Chondrocyte (in vitro differentiated cells): ENCODE measurements at places on chromosomes 4 and X. TPM values are rescaled to one million over a fixed set of nuclear protein-coding genes. Genes with fewer than 3 reads are reported as not detected.

Gene SPANXB1
- not detected in 3 replicates for total RNA-seq

Gene NDUFB11
- total RNA-seq, result 60.7 to 65.4 TPM (median 60.8 TPM) in 3 replicates

DNA sequence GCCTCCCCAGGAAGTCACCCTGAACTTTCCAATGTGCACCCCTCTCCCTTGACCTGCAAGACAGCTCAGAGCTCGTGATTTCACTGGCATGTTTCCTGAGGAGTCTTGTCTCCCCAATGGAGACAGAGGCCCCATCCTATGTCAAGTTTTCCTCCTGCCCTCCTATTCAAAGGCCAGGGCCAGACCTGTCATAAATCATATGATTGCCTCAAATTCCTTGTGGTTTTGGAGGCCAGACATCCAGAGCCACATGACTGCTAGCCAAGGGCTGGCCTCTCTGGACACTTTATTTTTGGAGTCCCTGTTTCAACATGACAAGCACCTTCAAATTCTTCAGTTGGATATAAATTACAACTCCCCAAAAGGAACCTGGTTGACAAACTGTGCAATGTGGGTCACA is 76.0 kb upstream of the TFDP3 start:
- no peaks in the 10 kb centered on the region for H3K27me3 ChIP-seq
- DNase-seq, result no peak
- H3K27ac ChIP-seq, result peak overlapping the region; percentile 84
- H3K4me3 ChIP-seq, result no peak overlapping the region

DNA sequence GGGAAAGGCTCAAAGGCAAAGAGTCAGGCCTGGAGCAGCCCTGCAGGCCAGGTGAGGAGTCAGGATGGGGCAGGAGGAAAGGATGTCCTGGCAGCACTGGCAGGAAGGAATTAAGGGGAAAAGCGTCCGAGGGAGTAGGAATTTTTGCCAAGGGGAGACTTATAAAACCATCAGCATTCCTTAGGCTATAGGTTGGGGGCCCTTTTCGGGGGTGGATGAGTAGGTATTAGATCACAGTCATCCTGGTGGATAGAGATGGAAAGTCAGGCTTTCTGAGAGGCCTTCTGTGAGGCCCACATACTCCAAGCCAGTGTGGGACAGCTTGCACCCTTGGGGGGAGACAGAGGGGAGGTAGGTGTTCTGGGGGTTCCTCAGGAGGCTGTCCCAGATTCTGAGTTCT is 12.3 kb downstream of the STARD8 start:
- no peaks in the 10 kb centered on the region for H3K27me3 ChIP-seq
- DNase-seq, result no peak
- no peaks in the 10 kb centered on the region for H3K36me3 ChIP-seq
- H3K4me3 ChIP-seq, result no peak overlapping the region
- no peak overlapping the region for H3K27ac ChIP-seq

Gene IQCM
- not detected in 3 replicates for total RNA-seq

Gene LRIT3
- 0.07 to 0.17 TPM in 2 of 3 replicates, not detected in the other for total RNA-seq

Gene PAGE2B
- not detected in 3 replicates for total RNA-seq

DNA sequence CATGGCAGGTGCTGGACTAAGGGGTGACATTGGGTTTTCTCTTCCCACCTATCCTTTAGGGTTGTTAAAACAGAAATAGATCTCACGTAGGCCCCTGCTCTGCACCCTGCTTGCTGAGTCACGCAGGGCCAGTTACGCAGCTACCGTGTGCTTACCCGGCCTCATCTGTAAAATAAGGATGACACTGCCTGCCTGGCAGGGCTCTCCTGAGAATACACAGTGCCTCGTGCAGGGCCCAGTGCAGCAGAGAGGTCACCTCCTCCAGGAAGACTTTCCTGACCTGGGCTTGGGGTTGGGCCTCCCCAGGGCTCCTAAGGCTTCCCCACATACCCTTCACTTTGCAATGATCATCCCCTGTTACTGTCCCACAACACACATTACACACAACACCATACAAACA is 33.6 kb upstream of the JAKMIP1 start:
- H3K27ac ChIP-seq, result no peak overlapping the region
- no peaks in the 10 kb centered on the region for H3K36me3 ChIP-seq
- H3K4me1 ChIP-seq, result no peaks in the 10 kb centered on the region
- peaks cover 23% of the 10 kb centered on the region for H3K27me3 ChIP-seq
- H3K4me3 ChIP-seq, result no peak overlapping the region

Gene ABCD1
- total RNA-seq, result 19.0 to 25.4 TPM (median 20.3 TPM) in 3 replicates

GRCh38 chrX:150238632-150239382 is 124.3 kb upstream of the MAMLD1 start:
- H3K27me3 ChIP-seq, result no peaks in the 10 kb centered on the region
- peaks cover 2% of the 10 kb centered on the region for H3K4me1 ChIP-seq
- no peaks in the 10 kb centered on the region for H3K36me3 ChIP-seq
- H3K27ac ChIP-seq, result no peak overlapping the region
- H3K4me3 ChIP-seq, result no peak overlapping the region

Gene ATOH1
- not detected in 3 replicates for total RNA-seq

- H3K4me3 ChIP-seq, result no peak overlapping the region
- peaks cover 43% of the 10 kb centered on the region for H3K36me3 ChIP-seq
- peak overlapping the region; percentile 89 for H3K27ac ChIP-seq
- H3K27me3 ChIP-seq, result no peaks in the 10 kb centered on the region
- no peak for DNase-seq
- peaks cover 76% of the 10 kb centered on the region for H3K4me1 ChIP-seq
Observed at GRCh38 chr4:77043507-77044136, 32.2 kb downstream of the CCNI start.

- H3K4me1 ChIP-seq, result no peaks in the 10 kb centered on the region
- DNase-seq, result no peak
- no peaks in the 10 kb centered on the region for H3K27me3 ChIP-seq
- H3K27ac ChIP-seq, result no peak overlapping the region
Observed at GRCh38 chr4:67201334-67201733, 344.0 kb downstream of the CENPC start.

DNA sequence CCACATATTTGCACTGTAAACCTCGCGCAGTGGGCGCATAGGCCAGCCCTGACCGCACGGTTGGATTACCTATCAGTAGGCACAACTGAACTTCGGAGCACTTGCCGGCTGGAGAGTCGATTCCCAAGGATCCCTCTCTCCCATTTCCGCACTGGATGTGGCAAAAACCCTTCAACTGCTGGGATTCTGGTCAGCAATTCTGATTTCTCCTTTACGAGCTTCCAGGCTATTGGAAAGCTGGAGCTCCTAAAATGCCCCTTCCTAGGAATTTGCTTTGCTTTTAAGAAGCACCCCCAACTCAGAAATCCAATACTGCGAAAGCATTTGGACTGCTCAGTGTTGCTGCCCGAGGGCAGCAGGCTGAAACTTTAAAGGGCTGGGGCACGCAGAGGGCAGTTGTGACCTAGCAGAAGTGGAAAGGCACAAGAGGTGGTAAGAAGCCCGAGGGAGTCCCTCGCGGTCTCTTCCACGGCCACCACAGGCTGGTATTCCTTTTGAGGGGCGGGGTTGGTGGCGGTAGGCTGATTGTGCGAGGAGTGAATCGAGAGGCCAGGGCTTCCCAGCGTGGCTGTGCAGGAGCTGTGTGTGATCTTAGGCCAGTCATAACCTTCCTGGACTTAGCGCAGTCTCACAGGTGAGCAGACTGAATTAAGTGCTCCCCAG is 1.6 kb downstream of the ZAR1 start:
- no peak for DNase-seq
- H3K27me3 ChIP-seq, result peaks cover 34% of the 10 kb centered on the region
- peaks cover 2% of the 10 kb centered on the region for H3K36me3 ChIP-seq
- H3K27ac ChIP-seq, result no peak overlapping the region

Gene PNMA6F
- not detected in 3 replicates for total RNA-seq

GRCh38 chr4:52477191-52477780 is 181.8 kb downstream of the USP46 start:
- peak overlapping the region; percentile 6 for H3K27ac ChIP-seq
- DNase-seq, result no peak
- H3K36me3 ChIP-seq, result peaks cover 1% of the 10 kb centered on the region
- H3K4me3 ChIP-seq, result no peak overlapping the region
- H3K4me1 ChIP-seq, result peaks cover 3% of the 10 kb centered on the region

- no peak overlapping the region for H3K4me3 ChIP-seq
- H3K36me3 ChIP-seq, result no peaks in the 10 kb centered on the region
- H3K4me1 ChIP-seq, result no peaks in the 10 kb centered on the region
- H3K27me3 ChIP-seq, result peaks cover 8% of the 10 kb centered on the region
- no peak overlapping the region for H3K27ac ChIP-seq
Observed at GRCh38 chr4:11669156-11669555, 240.5 kb upstream of the HS3ST1 start.

DNA sequence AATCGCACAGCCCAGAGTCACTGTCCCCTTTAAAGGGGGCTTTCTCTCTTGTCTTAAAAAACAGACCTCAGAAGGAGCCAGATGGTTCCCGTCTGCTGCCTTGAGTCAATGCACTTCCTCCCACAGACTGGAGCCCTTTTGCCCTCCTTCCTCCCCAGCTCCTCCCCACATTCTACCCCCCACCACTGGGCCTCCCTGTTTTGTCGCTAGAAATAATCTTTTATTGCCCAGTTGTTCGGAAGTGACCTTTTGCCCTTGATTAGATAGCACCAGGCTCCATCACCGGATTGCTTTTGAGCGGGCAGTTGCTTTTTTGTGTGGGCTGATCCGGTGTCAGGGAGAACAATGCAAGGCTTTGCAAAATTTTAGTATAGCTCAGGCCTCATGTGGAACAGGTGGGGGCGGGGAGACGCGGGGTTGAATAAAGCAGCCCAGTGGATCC is 47.7 kb downstream of the SPRY1 start:
- H3K27ac ChIP-seq, result no peak overlapping the region
- no peaks in the 10 kb centered on the region for H3K36me3 ChIP-seq
- no peak for DNase-seq
- H3K4me3 ChIP-seq, result no peak overlapping the region

Gene SLC4A4
- 12.8 to 21.9 TPM (median 14.8 TPM) in 3 replicates for total RNA-seq

GRCh38 chr4:134260126-134260525 is 58.5 kb upstream of the PABPC4L start:
- no peaks in the 10 kb centered on the region for H3K36me3 ChIP-seq
- no peak overlapping the region for H3K27ac ChIP-seq
- no peak for DNase-seq
- H3K27me3 ChIP-seq, result no peaks in the 10 kb centered on the region

DNA sequence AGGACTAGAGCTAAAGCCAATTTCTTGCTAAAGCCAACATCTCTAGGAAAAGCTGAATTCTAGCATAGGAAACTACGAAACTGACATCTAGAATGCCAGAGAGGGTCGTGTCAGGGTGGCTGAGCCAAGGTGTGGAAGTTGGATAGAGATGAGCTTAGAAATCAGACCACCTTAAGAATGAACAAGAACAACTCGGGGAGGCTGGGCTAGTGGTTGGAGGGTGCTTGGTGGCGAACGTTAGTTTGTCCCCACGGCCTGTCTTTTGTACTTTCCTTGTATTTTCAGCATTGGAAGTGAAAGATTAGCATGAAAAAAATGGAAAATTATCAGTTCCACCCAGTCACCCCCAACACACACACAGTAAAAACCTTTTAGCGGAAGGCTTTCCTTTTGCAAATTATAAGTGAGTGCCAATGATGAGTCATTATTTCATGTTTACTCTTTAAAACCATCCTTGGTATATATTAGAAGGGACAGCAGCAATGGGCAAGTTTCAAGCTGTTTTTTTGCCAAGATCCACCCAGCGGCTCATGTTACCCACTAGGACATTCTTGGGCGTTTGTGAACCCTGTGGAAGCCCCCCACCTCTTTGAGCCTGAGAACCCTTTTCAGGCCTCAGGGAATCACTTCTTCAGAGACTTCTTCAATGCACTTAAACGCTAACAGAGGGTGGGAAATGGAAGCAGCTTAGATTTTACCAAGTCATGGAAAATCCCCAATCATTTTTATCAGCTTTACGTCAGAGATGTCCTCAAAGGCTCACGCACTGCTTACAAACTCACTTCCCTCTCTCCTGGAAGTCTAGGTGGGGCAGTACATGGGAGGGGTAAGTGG is 4.9 kb upstream of the PPEF1 start:
- H3K27ac ChIP-seq, result peak overlapping the region; percentile 85
- no peaks in the 10 kb centered on the region for H3K36me3 ChIP-seq
- peaks cover 27% of the 10 kb centered on the region for H3K4me1 ChIP-seq
- H3K27me3 ChIP-seq, result no peaks in the 10 kb centered on the region

DNA sequence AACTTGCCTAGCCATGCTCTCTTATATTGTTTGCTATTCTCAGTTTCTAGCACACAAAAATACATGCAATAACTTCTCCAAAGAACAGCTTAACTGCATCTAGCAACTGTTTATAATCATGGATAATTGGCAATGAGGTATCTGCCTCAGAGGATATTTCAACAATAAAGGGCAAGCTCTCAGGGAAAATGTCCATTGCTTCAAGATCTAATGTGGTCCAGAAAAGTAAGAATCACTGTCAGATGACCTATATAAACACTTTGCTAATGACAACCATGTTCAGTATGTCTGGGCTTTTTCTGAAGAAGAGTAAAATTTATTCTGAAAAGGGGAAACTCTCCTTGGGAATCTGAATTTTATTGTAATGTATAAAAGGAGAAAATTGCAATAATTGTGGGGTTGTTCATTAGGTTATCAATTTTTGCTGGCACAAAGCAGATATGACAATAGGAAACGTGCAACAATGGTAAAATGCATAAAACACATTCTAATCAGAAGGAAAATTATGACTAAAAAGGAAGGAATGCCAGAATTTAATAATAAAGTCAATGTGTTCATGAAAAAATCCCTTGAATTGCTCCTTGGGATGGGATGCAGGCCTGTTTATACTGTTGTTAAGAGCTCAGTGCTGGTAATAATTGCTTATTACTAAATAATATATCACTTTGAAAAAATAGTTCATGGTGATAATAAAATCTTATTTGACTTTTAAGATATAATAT is 90.3 kb downstream of the ANTXR2 start:
- H3K36me3 ChIP-seq, result peaks cover 3% of the 10 kb centered on the region
- no peaks in the 10 kb centered on the region for H3K27me3 ChIP-seq
- H3K27ac ChIP-seq, result no peak overlapping the region
- H3K4me3 ChIP-seq, result no peak overlapping the region
- H3K4me1 ChIP-seq, result no peaks in the 10 kb centered on the region
- no peak for DNase-seq

- H3K27me3 ChIP-seq, result no peaks in the 10 kb centered on the region
- H3K27ac ChIP-seq, result no peak overlapping the region
- H3K4me3 ChIP-seq, result no peak overlapping the region
- no peaks in the 10 kb centered on the region for H3K4me1 ChIP-seq
Observed at GRCh38 chrX:20654596-20655106, 387.9 kb upstream of the RPS6KA3 start.

Gene CLDN22
- total RNA-seq, result not detected in 3 replicates

GRCh38 chr4:147928400-147928799 is 196.5 kb downstream of the ARHGAP10 start:
- H3K36me3 ChIP-seq, result peaks cover 23% of the 10 kb centered on the region
- no peak for DNase-seq
- H3K27me3 ChIP-seq, result no peaks in the 10 kb centered on the region
- H3K4me1 ChIP-seq, result peaks cover 10% of the 10 kb centered on the region
- peak overlapping the region; percentile 85 for H3K27ac ChIP-seq

GRCh38 chrX:83504721-83505479 is 3.2 kb upstream of the POU3F4 start:
- DNase-seq, result no peak
- H3K27ac ChIP-seq, result no peak overlapping the region
- H3K27me3 ChIP-seq, result peaks cover 42% of the 10 kb centered on the region

GRCh38 chr4:168883513-168883912 is 126.5 kb downstream of the CBR4 start:
- peak overlapping the region; percentile 84 for H3K27ac ChIP-seq
- DNase-seq, result no peak
- peaks cover 91% of the 10 kb centered on the region for H3K4me1 ChIP-seq
- no peak overlapping the region for H3K4me3 ChIP-seq

Gene F8A2
- total RNA-seq, result not detected in 3 replicates

GRCh38 chr4:129261584-129261983 is 165.6 kb downstream of the C4orf33 start:
- no peak for DNase-seq
- H3K4me1 ChIP-seq, result peaks cover 5% of the 10 kb centered on the region
- H3K27me3 ChIP-seq, result peaks cover 15% of the 10 kb centered on the region
- no peak overlapping the region for H3K27ac ChIP-seq
